ENCODE measurements at places on chromosomes 2 and 18. TPM values are rescaled to one million over a fixed set of nuclear protein-coding genes. Genes with fewer than 3 reads are reported as not detected.
A peak's percentile ranks its signal among the peaks of the same experiment; 100 is the strongest.

DNA sequence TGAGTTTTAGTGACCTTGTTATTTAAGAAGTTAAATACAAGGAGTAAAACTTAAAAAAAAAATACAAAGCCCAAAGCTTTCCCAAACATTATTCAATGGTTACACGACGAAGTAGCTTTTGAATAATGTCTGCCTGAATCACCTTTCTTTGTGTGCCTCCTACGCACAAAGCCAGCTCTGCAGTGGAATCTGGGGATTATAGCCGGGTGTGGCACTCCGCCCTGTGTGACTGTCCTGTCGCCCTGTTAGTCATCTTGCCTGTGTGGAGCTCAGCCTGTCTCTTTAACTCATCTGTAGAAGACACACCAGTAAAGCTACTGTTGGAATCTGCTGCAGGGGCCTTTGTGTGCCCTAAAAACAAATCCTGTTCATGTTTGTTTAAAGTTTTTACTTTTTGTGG is 79.4 kb upstream of the TCF7L1 start:
- no peak for DNase-seq

RTTN gene
- 2.8 TPM for polyA plus RNA-seq

DNA sequence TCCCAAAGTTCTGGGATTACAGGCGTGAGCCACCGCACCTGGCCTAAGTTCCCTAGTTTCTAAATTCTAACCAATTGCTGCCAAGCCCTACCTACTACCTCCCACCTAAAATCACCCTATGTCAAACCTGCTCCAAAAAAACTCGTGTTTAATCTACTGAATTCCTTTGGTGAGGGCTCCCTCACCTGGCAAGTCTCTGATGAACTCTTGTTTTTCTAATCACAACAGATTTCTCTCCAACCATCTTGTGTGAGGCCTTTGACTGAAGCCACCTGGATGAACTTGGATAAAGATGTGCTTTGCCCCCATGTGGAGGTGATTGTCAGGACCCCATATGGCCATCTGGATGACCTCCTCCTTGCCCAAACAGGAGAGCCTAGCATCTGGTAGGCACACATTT is 17.4 kb upstream of the SLC35G4 start:
- no peak for DNase-seq

G6PC2 gene
- polyA plus RNA-seq, result not detected

- no peak for DNase-seq
These were observed 13.3 kb upstream of the SP3 start for GRCh38 chr2:173978447-173978846.

FAM110C gene
- polyA plus RNA-seq, result 3.4 TPM

EGR4 gene
- 0.05 TPM for polyA plus RNA-seq

SLC39A10 gene
- 2.7 TPM for polyA plus RNA-seq

IL1R1 gene
- 75.3 TPM for polyA plus RNA-seq

- DNase-seq, result peak; percentile 10
These were observed 86.1 kb downstream of the SLC25A12 start for GRCh38 chr2:171807831-171808393.

DNA sequence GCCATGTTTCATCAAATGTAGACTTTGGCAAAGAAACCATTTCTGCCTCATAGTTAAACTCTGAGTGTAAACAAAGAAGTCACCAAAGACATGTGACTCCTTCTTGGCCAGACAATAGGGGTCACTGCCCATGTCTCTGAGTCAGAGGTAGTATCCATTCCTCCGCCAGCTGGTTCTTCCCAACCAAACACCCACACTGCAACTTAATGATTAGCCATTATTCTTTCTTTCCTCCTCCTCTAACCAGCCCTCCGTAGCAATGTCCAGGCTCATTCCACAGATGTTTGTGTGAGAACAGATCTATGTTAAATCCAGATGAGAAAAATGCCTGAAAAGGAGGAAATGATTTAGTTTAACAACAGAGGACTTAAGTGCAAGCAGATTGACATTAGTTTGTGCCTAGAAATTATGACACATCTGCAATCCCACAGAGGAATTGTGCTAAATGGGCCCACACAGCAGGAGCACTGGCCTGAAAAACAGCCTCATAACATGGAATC is 127.9 kb upstream of the SH3BP4 start:
- no peak for DNase-seq

DNA sequence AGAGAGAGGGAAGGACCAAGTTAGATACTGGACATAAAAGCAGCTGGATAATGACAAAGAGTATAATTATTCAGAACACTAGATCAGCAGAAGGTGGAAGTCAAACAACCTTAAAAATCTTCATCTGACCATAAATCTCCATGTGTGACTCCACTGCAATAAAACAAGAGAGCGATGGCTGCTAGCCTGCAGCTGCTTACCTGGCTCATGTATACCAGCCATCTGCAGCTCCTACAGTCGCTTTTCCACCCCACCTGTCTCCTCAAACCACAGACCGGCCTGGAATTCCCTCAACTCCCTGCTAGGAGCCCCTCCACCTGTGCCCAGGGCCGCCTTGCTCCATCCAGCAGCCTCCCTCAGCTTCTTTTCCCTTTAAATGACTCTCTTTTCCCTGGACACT is 64.5 kb downstream of the SLC4A5 start:
- DNase-seq, result no peak

SUMO1 gene
- polyA plus RNA-seq, result 101 TPM

GRCh38 chr2:146677280-146677679 is 1167.5 kb upstream of the ACVR2A start:
- no peak for DNase-seq

GRCh38 chr2:37189452-37190153 is 1.1 kb upstream of the SULT6B1 start:
- no peak for DNase-seq

- DNase-seq, result no peak
These were observed 365.4 kb downstream of the SS18 start for GRCh38 chr18:25724997-25725396.

DNA sequence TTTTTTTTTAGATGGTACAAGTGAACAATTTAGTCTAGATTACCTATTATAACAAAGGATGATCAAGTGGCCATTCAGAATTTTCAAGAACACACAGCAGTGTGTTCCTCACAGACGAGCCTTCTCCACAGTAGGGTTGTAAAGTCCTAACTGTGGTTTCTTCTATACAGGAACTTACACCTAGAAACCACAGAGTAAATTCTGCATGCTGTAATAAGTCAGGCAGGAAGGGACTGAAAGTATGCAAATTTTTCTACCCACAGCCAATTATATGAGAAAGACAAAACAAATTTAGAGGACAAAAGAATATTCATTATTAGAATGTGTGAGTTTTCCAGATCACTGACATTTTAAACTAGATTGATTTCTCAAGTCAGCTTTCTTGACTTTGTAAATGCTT is 99.5 kb downstream of the RBMS1 start:
- peak; percentile 28 for DNase-seq
